ACHN (cell line): ENCODE measurements at places on chromosomes 5 and 9.

DNA sequence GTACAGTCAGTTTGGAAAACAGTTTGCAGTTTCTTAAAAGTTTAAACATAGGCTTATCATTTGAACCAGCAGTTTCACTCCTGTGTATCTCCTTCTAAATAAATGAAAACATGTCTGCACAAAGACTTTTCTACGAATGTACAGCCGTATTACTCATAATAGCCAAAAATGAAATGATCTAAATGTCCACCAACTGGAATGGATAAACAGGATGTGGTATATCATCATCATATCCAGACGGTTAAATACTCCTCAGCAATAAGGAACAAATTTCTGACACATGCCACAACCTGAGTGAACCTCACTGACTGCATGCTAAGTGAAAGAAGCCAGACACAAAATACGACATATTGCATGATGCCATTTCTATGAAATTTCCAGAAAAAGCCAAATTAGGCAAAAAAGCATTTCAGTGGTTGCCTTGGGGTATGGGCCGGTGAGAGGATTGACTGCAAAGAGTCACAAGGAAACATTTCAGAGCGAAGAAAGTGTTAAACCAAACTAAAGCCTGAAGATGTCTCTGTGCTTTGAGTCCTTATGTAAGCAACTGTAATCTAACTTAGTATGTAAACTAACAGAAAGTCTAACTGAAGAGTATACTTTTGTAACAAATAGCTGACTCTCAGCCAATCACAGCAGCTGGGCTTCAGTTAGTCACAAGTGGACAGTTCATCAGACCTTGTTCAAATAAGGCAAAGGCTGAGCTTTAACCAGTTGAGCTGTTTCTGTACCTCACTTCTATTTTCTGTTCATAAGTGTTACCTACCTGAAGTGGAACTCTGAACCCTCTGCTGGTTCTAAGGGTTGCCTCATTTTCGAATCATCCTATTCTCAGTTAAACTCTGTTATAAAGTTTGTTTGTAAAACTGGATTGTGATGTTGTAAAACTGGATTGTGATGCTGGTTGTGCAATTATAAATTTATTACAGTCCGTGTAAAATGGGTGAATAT is 65.2 kb downstream of the TRIO start:
- peak; percentile 55 for DNase-seq

DNA sequence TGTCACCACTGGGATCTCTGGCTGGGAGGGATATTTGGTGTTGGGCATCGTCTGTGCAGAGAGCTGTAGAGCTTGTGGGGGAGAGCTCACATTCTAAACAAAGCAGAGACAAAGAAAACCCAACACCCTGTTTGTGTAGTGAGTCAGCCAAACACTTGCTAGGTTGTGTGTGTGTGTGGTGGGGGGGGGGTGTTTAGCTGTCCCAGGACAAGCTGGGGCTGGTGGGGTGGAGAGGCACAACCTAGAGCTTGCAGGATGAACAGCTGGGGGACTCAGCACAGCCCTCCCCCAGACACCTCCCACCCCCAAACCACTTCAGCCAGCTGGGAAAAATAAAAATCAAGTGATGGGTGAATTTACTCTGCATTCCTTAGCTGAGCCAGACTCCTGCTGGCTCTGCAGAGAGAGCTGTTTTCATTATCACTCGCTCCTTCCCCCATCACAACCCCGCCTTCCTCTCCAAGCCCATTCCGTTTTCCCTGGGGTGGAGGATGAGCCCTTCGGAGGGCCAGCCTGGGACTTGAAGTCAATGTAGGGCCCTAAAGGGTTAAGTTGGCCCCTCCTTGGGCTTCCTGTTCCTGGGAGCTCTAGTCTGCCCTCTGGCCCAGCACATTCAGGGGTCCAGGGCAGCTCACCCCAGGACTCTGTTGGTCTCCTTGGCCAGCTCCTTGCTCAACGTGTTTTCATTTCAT is 2.6 kb downstream of the OLFML2A start:
- DNase-seq = no peak

GRCh38 chr9:36721846-36722588 is 149.3 kb downstream of the MELK start:
- DNase-seq = no peak

GRCh38 chr5:173325091-173325698 is 3.0 kb downstream of the STC2 start:
- DNase-seq = no peak

DNA sequence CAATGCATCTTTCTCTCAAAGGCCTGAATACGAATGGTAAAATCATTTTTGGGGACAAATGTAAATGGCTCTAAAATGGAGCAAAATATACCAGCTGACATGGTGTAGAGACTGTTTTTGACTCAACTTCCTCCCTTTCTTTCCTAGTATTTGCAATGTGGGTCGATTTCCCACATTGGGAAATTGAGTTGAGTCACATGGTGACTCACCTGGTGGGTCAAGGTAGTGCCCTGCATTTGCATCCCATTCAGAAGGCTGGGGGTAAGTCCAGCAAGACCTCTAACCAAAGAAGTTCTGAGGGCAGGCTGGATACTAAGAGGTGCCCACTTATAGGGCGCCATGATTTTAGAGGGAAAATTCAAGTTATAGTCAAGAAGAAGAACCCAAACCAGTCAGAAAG is 179.6 kb upstream of the MPDZ start:
- DNase-seq = no peak

DNA sequence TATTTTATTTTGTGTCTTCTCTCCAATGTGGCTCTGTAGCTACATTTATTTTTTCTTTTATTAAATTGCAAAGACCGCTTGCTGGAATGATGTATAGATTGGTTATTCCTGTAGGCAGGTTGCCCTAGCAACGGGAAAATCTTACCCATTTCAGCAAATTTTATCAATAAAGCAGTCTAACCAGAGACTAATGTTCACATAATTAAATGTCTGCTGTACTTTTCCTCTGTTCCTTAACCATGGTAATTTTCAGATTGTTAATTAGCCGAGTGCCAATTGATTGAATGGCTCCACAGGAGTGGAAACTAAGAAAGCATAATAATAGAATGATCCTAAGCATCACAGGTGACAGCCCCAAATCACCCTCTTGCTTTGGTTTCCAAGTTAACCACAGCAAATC is 134.8 kb downstream of the BASP1 start:
- no peak for DNase-seq

GRCh38 chr5:6554812-6555211 is 78.0 kb downstream of the NSUN2 start:
- no peak for DNase-seq

- DNase-seq = no peak
Observed at GRCh38 chr5:156879665-156880285, 29.7 kb downstream of the PPP1R2B start.

DNA sequence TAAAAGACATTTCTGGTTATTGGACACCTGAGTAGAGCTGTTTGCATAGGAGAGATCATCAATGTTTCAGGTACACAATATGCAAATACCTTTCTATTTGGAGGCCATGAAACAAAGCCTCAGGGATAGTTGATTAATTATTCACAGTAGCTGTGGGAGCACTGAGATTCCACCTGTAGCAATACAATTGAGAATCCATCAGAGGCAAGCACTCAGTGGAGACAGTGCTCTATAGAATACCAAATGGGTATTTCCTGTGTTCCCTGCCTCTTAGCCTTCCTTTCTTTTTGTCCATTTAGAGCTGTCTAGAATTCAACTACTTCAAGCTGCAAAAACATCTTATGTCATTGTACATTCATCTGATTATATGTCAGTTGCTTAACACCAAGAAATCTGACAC is 1754.0 kb upstream of the ACO1 start:
- no peak for DNase-seq

- DNase-seq = no peak
Observed at GRCh38 chr5:173646692-173647091, 30.2 kb upstream of the BOD1 start.

- no peak for DNase-seq
Observed at GRCh38 chr5:110718311-110718710, 8.2 kb downstream of the TMEM232 start.

DNA sequence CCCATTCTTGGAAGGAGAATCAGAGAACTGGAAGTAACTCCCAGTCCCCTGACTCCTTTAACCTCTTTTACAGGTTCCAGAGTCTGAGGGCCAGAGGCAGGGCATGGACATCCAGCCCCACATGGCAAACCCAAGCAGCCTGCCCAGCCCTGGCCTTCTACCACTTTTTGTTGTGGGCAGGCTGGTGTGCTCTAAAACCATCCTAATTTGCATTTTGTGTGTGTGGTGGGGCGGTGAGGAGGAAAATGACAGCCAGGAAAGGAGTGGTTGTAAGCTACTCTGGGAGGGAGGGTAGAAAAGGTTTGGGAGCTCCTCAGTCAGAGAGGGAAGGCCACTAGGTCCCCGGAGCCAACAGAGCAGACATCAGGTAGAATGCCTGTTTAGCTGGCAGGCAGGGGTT is 90.6 kb downstream of the PSD2 start:
- DNase-seq = no peak

DNA sequence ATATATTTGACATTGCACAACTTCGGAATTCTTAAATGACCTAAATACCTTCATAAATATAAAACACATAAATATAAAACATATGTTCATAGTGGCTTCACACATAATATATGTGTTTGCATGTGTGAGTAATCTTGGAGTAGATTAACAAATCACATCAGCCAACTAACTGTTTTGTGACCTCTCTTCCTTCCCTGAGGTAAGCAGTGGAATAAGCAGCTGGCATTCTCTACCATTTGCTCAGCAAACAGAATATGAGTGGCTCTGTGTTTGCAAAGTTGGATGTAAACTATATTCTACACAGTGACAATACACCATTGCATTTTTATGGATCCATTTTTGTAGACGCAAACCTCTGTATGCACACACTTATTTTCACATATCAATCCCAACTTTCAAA is 189.9 kb downstream of the ACER2 start:
- DNase-seq = no peak

GRCh38 chr5:139725073-139725830 is 70.4 kb upstream of the PSD2 start:
- DNase-seq = peak; percentile 82

DNA sequence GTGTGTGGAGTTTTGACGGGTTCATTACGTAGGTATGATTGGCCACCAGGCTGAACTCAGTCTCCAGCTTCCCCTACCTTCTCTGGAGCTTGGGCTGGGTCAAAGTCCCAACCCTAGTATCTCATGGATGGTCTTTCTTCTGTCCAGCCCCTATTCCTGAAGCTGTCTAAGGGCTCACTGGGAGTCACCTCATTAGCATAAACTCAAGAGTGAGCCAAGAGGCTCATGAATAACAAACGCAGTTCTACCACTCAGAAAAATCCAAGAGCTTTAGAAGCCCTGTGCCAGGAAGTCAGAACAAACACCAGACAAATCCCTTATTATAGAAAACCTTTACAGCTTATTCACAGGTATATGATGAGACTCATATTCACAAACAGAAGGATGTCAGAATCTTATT is 180.3 kb upstream of the NFIL3 start:
- no peak for DNase-seq

GRCh38 chr9:88978034-88978433 is 13.2 kb upstream of the S1PR3 start:
- no peak for DNase-seq

- DNase-seq = no peak
Observed at GRCh38 chr9:20138116-20138515, 349.3 kb upstream of the SLC24A2 start.

DNA sequence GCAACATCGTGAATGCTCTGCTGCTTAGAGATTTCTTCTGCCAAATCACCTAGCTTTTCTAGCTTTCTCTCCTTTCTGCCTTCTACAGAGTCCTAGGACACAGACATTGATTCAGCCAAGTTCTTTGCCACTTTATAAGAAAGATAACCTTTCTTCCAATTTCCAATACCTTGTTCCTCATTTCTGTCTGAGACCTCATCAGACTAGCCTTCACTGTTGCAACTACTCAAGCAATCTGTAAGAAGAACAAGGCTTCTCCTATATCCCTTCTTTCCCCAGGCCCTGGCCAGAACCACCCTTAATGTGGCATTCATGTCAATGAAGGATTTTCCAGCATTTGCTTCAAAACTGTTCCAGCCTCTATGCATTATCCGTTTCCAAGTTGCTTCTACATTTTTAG is 24.3 kb downstream of the FBXO10 start:
- no peak for DNase-seq

DNA sequence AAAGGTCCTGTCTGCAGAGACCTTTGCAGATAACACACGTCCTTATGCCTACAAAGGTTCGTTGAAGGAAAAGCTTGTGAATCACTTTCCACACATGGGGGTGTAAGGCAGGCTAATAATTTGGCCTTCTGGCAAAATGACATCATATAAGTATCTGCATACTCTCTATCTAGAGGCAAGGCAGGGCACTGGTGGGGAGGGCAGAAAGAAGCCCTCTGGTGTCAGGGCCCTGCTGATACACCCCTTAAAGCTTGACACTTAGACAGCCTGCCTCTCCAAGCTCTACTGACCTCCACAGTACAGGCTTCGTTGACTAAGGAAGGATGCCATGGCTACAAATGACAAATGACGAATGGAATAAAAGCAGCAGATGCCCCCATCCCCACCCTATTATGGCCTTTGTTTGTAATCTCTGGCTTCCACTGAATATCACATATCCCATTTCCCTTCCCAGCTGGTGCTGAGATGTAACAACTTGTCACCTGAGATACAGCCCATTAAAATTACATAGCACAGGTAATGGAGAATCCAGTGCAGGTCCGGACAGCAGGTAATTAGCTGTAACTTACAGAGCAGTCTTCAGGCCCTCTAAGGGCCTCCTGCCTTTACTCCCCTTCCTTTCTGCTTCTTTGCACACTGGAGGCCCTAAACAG is 76.9 kb upstream of the IFNK start:
- DNase-seq = no peak

DNA sequence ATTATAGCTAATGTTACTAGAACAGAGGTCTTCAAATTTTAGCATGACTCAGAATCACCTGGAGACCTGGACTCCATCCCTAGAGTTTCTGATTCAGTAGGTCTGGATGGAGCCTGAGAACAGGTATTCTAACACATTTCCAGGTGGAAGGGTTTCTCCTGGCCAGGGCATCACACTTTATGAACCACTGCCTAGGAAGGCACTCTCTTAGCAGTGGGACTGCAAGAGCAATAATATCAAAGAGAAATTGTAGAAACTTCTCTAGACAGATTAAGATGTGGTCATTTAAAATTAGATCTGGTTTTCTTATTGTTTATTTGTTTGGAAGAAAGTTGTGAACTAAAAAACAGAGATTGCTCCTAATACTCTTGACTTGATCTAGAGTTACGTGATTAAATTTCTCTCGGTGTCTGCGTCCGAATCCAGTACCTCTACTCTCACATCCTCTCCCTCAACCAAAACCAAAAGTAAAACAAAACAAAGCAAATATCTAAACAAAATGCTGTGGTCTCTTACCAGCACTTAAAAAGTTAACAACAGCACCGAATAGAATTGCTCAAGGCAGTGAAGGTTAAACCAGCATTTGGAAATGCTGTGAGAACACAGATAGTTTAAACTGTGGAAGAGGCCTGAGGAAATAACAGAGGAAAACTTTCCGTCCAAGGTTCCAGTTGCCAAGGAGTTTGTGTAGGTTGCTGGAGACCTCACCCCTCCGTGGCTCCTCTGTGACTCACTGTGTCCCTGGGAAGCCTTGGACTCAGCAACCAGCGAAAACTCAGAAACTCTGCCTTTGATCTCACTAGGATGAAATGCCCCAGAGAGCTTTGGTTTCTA is 193.4 kb downstream of the ARRDC3 start:
- DNase-seq = no peak
